G401 (cell line): ENCODE measurements at places on chromosomes 12 and 14.

DNA sequence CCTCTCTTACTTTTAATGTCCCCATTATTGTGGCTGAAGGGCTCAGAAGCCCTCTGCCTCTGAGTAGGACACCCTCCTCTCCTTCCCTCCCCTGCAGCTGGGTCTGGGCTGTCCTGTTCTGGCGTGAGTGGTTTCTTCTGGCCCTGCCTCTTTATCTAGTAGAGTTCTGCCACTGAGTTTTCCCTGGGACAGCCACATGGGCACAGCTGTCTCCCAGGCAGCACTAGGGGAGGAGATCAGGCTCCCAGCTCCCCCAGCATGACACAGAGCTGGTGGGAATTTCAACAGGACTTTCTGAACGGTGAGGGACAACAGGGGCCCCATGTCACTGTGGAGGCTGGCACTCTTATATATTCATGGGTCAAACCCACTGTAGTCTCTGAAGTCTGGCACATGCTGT lies 21.4 kb downstream of the TMEM132C start:
- DNase-seq: no peak

DNA sequence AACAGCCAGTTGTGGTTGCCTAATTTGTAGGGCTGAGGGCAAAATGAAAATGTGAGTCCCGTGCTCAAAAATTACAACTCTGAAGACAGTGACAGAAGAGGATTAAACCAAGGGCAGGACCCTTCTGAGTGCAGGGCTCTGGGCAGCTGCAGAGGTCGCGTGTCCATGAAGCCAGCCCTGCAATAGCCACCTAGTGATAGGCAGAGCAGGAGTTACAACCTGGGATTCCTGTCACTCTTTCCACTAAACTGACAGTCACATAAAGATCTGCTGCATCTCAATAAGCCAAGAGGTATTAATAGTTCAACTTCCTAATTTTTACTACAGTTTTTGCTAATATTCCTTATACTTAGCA lies 94.1 kb downstream of the SLC2A13 start:
- DNase-seq: no peak

DNA sequence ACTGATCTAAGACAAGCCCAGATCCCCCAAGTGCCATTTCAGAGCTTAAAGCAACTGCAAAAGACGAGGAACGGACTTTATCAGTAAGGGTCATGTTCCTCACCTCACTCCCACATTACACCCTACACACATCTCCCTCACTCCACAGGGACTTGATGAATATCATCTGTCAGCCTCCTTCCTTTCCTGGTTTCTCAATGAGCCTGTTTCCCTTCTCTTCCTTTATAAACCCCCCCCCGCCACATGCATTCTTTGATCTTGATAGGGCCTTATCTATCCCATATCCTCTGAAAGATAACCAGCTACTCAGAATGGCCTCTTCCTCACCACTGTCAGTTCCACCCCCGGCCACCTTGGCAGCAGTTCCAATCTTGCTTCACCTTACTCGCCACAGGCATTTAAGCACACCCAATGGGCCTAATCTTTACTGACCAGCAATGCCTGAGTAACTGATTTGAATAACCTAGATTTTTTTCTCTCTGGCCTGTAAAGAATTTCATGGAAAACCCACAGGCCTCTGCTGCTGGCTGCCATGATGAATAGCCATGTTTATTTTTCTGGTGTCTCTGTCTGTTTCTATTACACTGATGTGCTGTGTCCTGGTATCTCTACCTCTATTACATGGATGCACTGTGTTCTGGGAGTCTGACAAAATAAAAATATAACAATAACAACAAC lies 138.7 kb downstream of the PHLDA1 start:
- DNase-seq: no peak

- no peak for DNase-seq
Observed at GRCh38 chr14:55805250-55805649, 225.2 kb downstream of the KTN1 start.

DNA sequence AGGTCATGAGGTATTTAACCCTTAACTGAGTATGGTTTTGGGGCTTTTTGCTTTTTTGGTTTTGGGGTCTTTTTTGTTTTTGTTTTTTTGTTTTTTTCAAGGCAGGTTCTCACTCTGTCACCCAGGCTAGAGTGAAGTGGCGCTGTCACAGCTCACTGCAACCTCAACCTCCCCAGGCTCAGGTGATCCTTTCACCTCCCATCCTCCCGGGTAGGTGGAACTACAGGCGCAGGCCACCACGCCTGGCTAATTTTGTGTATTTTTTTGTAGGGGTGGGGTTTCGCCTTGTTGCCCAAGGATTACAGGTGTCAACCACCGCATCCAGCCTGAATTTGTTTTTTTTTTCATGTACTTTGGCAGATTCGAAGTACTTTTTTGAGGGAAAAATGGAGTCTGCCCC lies 19.9 kb downstream of the RAP1B start:
- DNase-seq: no peak

DNA sequence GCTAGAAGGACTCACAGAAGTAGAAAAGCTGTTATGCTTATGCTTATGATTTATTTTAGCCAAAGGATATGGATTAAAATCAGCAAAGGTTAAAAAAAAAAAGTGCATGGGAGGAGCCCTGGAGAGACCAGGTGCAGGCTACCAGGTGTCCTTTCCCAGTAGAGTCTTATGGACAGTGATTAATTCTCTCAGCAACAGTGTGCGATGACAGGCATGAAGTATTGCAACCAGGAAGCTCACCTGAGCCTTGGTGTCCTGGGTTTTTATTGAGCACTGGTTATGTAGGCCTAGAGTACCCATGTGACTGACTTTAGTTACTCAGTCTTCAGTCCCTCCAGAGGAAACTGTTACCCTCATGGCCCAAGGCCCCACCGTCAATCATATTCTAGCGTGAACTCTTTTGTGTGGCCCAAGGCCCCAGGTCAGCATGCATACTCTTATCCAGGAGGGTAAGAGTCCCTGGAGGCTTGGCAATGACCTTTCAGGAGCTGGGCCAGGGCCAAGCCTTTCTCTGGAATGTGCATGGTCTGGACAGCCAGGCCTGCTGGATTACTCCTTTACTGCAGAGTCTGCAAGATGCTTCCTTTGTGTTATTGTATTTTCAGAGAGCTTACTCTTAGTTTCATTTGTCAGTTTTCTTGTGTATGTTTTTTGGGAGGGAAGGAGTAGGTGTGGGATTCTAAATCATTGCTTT lies 69.6 kb upstream of the RD3L start:
- DNase-seq: no peak

- peak; percentile 89 for DNase-seq
Observed at GRCh38 chr12:108400481-108400880, 61.4 kb upstream of the CMKLR1 start.

GRCh38 chr12:74899031-74899829 lies 310.4 kb downstream of the KCNC2 start:
- no peak for DNase-seq

- no peak for DNase-seq
Observed at GRCh38 chr14:61661471-61662400, 33.6 kb upstream of the HIF1A start.

- no peak for DNase-seq
Observed at GRCh38 chr14:40222996-40223395, 790.8 kb upstream of the FBXO33 start.

- DNase-seq: no peak
Observed at GRCh38 chr14:55350461-55350860, 61.2 kb downstream of the ATG14 start.

GRCh38 chr12:108394196-108394595 lies 55.1 kb upstream of the CMKLR1 start:
- peak; percentile 98 for DNase-seq

GRCh38 chr12:99959549-99960170 lies 25.1 kb downstream of the ANKS1B start:
- DNase-seq: peak; percentile 94

GRCh38 chr14:60510951-60511599 lies 2.1 kb downstream of the SIX6 start:
- no peak for DNase-seq

- DNase-seq: no peak
Observed at GRCh38 chr14:34190717-34191116, 239.8 kb upstream of the EGLN3 start.

GRCh38 chr12:47234576-47235141 lies 154.9 kb upstream of the AMIGO2 start:
- DNase-seq: no peak

DNA sequence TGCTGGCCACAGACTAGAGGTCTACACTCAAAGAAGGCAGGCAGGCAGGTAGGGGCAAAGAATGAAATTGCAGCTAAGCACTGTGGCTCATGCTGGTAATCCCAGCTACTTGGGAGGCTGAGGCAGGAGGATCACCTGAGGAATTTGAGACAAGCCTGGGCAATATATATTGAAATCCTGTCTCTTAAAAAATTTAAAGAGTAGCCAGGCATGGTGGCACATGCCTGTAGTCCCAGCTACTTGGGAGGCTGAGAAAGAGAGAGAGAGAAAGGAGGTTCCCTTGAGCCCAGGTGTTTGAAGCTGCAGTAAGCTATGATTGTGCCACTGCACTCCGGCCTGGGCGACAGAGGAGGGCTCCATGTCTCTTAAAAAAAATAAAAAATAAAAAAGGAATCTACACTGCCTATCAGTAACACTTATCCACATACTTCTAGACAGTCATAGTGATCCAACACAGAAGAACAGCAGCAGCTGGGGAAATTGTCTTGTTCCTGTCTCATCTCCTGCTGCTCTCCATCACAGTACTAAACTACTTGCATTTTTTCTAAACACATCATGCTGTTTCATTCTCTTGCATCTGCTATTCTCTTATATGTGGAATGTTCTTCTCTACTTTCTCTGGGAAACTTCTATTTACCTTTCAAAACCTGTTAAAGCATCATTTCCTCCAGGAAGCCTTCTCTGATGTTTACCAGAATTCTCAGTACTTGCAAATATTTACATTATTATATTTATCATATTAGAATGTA lies 57.2 kb downstream of the ATF7 start:
- no peak for DNase-seq

GRCh38 chr12:31265722-31266121 lies 60.2 kb downstream of the SINHCAF start:
- DNase-seq: no peak

DNA sequence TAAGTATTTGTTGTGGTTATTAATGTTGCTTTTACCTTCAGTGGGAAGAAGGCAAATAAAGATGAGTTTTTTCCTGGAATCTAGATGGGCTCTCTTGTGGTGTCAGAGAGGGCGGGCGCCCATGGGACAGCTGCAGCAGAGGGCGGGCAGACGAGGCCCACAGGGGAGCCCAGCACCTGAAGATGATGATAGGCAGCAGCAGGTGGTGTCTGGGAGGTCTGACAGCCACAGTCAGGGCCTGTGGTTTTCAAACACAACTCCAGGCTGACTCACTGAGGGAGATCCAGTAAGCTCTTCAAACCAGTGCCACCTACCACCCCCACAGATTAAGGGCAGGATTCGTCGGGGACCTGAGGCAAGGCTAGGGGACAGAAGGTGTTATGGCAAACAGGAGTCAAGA lies 42.8 kb downstream of the NKX2-1 start:
- no peak for DNase-seq

- DNase-seq: no peak
Observed at GRCh38 chr12:60052483-60052882, 456.7 kb downstream of the SLC16A7 start.

DNA sequence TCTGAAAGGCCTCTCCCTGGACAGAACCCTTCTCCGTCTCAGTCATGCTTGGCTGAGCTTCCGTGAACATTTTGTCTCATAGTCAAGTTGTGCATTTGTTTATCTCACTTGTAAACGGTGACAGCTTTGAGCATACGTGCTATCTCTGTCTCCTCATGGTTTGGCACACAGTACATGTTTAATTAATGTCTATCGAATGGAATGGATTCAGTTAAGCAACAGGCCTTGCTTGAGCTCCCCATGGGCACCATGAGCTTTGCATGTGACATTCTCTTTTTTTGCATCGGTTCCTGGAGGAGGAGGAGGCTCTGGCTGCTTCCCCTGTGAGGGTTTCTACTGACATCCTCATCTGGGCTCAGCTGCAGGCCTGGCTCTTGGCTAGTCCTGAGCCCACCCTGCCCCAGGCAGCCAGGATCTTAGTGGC lies 80.0 kb downstream of the PRIMA1 start:
- peak; percentile 19 for DNase-seq

GRCh38 chr12:120546050-120546386 lies 11.9 kb downstream of the RNF10 start:
- no peak for DNase-seq

DNA sequence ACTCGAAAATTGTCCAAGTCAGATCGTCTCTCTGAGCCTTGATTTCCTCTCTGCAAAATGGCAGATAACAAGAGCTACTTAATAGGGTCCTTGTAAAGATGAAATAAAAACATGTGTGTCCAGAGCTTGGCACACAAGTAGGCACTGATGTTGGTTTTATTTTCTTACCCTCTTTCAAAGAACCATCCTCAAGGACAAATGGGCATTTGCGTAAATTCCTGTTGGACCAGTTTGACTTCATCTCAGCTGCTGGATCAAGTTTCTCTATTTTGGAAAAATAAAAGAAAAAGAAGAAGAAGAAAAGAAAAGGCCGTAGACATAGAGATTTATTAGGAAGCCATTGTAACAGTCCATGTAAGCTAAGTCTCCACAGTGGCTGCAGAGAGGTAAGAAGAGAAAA lies 47.2 kb downstream of the MAP1LC3B2 start:
- no peak for DNase-seq

GRCh38 chr12:42987216-42987650 lies 397.7 kb upstream of the PRICKLE1 start:
- no peak for DNase-seq

DNA sequence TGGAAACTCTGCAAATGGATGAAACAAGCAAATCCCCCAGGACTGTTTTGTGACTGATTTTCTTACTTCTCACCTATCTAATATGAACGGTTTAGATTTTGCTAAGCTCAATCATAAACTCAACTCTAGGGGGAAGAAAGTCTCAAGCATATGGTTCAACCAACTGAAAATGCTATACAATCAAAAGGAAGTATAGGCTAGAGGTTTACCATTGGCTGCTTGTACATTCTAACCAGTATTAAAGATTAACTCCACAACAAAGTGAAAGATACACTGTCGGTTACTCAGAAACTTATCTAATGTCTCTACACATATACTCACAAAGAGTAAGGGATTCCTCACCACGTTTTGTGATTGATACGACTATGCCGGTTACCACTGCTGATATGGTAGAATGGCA lies 281.8 kb upstream of the SOX5 start:
- DNase-seq: no peak
